ENCODE measurements at places on chromosomes 5 and 9.

DNA sequence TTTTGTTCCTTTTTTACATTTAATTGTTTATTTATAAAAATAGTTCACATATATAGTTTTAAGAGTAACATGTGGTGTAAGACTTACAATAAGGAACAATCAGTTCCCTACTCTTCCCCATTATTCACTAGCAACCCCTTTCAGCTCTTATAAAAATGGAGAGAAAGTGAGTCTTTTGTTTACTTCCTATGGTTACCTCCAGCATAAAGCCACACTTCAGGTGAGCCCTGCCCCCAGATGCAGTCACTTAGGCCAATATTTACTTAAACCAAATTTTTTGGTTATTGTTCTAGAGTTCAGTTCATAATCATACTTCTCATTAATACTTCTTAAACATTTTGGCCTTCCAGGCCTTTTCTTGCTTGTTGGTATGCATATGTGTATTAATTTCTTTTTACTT, 33.7 kb downstream of the UBE2R2 start:
- no peak for DNase-seq

GRCh38 chr9:94826044-94826443, 99.5 kb downstream of the AOPEP start:
- DNase-seq, result no peak

DNA sequence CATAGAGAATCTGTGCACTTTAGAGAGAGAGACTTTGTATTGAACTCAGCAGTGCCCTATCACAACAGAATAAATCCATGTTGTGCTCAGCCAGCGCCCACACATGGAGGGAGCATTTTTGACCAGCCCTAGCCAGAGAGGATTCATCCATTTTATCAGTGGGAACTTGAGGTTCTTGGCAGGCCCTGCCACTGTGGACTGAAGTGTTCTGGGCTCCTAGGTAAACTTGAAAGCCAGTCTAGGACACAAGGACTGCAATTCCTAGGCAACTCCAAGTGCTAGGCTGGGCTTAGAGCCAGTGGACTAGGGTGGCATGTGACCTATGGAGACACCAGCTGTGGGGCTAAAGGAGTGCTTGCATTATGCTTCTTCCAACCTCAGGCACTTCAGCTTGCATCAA, 523.5 kb downstream of the CDH12 start:
- DNase-seq, result no peak

DNA sequence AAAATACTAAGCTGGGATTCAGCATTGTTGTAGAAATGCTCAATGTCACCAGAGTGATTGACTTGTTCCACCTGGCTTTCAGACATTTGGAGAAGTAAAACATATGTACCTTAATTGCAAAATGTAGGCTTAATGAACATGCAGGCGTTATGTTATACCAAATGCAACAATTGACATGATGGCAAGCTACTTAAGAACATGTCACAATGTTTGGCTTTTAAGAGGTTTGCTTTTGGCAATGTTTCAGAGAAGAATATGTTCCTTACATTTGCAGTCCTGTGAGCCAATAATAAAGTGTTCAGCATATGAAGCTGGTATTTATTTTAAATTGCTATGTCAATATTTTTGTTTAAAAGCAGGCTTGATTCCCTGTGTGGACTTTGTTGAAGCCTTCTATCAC, 111.7 kb upstream of the NUDT12 start:
- peak; percentile 98 for DNase-seq

- DNase-seq, result no peak
These were observed 187.5 kb upstream of the NR4A3 start for GRCh38 chr9:99634186-99634585.

GRCh38 chr9:115591584-115591984, 473.6 kb upstream of the TNC start:
- peak; percentile 81 for DNase-seq

- DNase-seq, result no peak
These were observed 4.4 kb upstream of the IRX1 start for GRCh38 chr5:3590967-3591900.

- DNase-seq, result no peak
These were observed 74.9 kb downstream of the LMX1B start for GRCh38 chr9:126688617-126689016.

GRCh38 chr5:6704361-6704851, 8.8 kb upstream of the TENT4A start:
- no peak for DNase-seq

- no peak for DNase-seq
These were observed 43.9 kb upstream of the EGFL7 start for GRCh38 chr9:136618580-136619547.

- no peak for DNase-seq
These were observed 43.4 kb downstream of the ANGPTL2 start for GRCh38 chr9:127078988-127079387.

DNA sequence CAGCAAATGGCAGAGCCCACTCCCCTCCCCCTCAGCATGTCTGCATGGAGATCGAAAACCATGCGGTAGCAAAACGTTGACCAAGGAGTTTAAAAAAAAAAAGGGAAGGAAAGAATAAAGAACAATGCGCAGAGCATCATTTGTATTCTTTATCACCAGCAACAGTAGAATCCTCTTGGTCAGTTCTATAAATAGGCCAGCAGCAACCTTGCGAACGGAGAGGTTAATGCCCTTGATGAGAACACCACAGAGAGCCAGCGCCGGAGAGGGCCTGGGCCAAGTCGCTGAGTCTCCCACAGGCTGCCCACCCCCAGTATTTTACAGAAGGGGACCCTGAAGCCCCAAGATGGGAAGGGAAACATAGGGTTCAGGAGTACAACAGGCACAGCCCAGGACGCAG, 22.7 kb downstream of the WHRN start:
- DNase-seq, result no peak

DNA sequence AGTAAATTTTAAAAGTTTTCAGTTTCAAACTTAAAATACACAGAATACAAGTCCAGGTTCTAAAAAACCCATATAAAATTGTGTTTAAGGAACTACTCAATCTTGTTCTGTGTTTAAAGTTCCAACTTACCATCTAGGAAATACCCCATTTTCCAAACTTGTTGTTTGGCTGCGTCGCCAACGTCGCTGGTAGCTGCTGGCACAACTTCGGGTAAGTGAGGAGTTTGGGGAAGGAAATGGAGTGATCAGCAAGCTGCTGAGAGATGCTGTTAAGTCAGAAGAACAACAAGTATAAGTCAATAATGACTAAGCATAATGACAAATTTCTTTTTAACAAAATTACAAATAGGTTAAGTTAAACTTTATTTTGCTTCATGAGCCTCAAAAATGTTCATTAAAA, 71.3 kb upstream of the RAPGEF6 start:
- no peak for DNase-seq

- DNase-seq, result no peak
These were observed 25.0 kb downstream of the TNFSF8 start for GRCh38 chr9:114905170-114905940.

- DNase-seq, result no peak
These were observed 1.7 kb downstream of the SRD5A1 start for GRCh38 chr5:6634788-6635430.

- no peak for DNase-seq
These were observed 194.2 kb downstream of the NSG2 start for GRCh38 chr5:174239718-174240117.

DNA sequence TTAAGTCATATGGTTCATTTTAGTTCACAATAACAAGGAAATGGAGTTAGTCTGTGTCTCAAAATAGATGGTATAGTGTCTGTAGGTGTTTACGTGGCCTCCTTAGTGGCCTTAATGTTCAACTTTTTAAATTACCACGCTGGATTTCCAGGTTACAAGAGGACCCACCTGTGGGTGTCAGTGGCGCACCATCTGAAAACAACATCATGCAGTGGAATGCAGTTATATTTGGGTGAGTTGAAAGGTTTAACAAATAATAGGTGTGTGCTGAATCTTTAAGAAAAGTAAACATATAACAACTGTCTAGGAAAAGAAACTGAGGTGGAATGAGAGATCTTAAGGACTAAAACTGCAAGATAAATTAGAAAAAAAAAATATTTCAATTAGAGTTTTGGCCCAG, 2.9 kb downstream of the UBE2B start:
- DNase-seq, result no peak

DNA sequence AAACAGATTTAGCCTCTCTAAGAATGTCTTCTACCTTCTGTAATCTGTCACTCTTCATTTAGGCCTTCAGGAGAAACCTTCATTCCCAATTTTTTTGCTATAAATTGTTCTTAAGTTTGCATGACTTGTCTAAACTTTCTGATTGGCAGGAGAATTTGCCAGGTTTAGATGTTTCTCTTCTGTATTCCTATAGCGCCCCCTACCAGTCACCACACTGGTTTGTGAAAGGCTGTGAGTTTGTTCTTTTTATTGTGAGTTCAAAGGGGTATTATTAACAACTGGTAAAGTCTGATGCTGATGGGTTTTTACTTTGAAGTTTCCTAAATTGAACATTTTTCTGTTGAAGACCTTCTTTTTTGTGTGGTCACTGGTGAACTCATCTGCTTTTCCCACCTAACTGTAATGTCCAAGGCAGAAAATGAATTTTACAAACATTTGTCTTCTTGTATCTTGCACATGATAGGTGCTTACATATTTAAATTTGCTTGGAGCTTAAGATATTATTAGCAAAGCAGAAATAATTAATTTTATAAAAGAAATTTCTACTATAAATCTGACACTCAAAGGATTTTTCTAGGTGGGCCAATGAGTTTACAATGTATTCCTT, 18.4 kb upstream of the F2RL2 start:
- DNase-seq, result no peak

All from NCI-H2081 treated with DMSO at 0.1 percent for 48 hours (cell line).